ENCODE measurements at places on chromosomes 6 and 20.

DNA sequence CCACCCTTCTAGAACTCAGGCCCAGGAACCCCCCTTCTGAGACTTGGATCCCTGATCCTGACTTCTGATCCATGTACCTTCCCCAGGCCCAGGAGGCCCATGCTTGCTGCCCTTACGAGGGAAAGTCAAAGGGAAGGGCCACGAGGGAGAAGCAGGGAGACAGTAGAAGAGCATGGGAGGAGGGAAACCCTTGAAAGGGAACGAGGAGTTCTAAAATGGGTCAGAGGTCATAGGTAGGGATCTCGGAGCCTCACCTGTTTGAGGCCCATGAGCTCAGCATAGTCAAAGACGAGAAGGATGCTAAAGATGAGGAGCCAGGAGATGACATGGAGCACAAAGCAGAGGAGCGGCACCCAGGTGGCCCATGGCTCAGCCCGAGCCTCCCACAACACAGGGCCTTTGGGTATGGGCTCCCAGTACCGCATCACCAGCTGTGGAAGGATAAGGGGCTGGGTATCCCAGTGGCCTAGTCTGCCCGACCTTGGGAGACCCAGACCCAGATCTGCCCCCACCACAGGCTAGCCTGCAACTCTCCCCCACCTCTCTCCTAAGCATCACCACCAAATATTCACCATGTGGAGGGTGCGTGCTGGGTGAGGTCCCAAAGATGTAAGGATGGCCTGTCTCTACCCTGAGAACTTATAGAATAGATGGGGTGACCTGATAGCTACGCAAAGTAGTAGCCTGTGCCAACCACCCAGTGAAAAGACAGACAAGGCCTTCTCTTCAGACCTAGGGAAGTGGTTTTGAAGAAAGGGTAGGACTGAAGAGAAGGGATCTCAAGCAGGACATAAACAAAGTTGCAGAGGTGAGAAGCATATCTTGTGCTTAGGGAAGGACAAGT, 1.5 kb downstream of the NRM start:
- no peak for DNase-seq

DNA sequence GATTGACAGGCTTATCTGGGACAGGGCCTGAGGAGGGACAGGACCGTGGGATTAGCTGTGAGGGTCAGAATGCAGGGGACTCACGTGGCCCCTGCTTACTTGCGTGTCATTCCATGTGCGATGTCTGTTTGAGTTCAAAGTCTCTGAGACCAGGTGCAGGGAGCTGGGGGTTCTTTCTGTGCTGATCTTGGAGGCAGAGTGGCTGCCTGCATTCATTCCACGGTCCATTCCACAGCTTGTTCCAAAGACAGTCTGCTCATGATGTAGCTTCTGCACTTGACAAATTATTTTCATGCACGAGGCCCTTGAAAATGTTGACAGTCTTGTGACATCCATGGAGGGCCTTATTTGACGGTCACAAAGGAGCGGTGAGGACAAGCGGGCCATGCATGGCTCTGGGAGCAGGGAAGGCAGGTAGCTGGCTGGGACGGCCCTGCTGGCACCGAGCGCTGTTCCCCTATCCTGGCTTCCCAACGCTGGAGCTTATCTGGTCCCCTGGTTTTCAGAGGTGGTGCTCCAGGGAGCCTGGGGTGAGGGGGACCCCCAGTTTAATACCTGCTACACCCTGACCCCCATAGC, 156.3 kb upstream of the RNF24 start:
- DNase-seq: no peak

- no peak for DNase-seq
Observed at GRCh38 chr6:134307870-134308269, 10.0 kb downstream of the SGK1 start.

DNA sequence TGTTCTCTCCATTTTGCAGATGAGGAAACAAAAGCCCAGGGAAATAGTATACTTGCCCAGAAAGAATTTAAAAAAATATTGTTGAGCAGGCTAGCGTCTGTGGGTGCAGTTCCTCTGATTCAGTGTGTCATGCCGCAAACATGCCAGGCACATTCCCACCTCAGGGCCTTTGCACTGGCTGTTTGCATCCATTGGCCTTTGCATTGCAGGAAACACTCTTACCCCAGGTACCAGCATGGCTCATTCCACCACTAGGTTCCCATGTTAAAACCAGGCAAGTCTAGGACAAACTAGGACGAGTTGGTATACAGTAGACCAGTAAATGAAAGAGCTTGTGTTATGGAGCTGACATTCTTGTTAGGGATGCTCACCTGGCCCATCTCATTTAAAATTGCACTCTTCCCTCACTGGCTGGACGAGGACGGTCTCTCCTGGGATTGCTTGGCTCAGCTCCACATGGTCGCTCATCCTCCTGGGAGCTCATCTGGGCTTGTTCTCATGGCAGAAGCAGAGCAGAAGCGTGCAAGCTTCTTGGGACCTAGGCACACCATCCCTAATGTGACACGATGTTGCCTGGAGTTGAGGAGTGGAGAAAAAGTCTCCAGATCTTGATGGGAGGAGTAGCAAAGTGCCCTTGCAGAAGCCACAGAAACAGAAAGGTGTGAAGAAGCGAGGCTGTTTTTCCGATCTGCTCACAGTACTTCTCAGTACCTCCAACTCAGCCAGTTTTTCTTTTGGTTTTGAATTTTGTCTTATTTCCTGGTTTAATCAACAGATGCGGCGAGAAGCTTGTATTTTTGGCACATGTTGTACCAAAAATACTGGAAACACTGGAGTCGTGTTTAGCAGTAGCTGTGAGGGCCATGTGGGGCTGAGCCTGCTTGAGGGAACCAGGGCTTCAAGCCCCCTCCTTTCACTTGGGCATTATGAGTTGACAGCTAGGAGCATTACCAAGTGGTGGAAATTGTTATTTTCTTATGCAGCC, 13.9 kb downstream of the ZNF831 start:
- no peak for DNase-seq

DNA sequence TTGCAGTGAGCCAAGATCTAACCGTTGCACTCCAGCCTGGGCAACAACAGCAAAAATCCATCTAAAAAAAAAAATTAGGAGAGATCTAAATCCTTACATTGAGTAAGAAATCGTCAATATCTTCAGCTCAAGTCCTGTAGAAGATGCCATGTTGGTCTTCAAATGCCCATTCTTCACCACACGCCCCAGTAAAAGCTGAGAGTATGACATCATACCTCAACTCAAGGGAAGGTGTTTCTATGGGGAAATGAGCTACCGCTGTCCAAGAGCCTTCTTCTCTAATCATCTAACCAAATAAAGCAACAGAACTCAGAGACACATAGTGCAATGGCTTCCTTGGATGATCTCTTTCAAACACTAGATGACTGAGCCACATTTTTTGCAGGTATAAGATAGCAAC, 2.5 kb upstream of the ZC3H12D start:
- no peak for DNase-seq

DNA sequence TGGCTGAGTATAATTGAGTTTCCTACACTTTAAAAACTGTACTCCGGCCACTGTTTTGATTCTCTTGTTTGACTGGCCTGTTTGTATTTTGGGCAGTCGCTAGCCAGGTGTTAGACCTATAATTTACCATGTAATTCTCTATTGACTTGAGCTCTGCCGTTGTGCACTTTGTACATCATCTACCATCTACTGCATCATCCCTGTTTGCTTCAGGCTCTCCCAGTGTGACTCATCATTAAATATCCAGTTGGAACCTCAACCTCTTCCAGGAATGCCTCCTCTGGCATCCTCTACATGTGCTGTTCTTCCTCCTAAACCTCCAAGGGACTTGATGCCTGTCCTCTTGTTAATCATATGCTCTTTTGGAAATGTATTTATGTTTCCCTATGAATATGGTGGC, 72.3 kb downstream of the FARS2 start:
- no peak for DNase-seq

GRCh38 chr6:158648682-158649131, 1.1 kb upstream of the SYTL3 start:
- no peak for DNase-seq

DNA sequence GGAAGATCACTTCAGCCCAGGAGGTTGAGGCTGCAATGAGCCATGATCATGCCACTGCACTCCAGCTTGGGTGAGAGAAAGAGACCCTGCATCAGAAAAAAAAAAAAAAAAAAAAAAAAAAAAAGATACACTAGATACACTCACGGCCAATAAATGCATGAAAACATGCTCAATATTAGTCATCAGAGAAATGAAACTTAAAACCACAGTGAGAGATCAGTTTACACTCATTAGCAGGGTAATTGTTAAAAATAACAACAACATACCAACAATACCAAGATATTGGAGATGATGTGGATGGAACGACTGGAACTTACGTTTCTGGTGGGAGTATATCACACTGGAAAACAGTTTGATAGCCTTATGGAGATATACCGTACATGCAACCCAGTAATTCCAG, 29.9 kb downstream of the HS3ST5 start:
- DNase-seq: no peak

DNA sequence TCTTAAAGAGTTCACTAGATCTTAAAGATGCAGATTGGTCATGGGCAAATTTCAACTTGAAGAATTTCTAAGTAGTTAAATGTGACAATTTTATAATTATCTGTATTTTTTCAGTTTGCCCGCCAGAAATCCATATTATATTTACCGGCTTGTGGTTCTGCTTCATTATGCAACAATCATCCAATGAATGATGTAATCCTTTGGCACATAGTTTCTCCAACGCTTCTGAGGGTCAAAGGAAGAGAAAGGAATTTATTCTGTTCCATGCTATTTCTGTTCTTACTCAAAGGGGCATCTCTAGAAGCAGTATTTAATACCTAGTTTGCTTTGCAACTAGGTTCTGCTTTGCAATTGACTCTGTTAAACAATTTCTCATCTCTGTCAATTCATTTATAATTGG, 359.3 kb upstream of the PLCB4 start:
- no peak for DNase-seq

DNA sequence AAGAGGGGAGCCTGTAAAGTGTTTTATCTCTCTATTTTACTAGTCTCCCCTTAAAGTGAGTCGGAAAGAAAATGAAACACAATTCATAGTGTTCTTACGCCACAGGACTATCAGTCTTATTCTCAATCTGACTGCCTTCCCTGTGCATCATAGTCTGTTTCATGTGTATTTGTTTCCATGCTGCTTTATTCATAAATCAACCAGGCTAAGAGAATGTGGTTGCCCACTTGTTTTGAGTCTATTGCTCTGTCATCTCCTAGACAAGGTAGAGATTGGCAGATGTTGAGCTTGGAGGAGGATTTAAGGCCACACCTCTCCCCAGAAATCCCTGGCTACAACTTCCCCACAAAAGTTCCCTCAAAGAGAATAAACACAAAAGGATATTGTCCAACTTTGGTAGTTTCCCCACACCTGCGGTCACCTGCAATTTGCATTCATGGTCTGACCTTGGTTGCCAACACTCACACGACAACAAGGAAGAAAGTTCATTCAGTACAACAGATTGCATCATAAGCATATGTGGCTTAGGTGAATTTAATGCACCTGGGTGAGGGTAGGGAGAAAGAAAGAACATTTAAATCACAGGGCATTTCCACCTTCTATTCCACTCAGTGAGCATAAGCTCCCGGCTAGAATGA, 167.1 kb upstream of the FBXL4 start:
- DNase-seq: no peak

GRCh38 chr6:15893556-15894253, 230.9 kb upstream of the DTNBP1 start:
- no peak for DNase-seq

GRCh38 chr6:110882274-110882619, 7.7 kb downstream of the AMD1 start:
- no peak for DNase-seq

GRCh38 chr20:37243937-37244571, 17.6 kb downstream of the GHRH start:
- DNase-seq: no peak

DNA sequence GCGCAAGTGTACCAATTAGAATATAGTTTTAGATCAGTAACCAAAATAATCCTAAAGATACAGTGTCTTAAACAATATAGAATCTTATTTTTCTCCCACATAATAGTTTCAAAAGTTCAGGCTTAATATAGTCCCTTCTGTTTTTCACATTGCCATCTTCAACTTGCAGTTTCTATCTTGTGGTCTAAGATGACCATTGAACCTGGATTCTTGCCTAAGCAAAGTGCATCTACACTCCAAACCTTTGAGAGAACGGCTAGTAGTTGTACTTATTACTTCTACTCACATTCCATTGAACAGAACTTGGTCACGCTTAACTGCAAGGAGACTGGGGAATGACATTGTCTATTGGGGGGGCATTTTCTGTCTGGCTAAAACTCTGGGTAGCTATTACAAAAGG, 373.0 kb downstream of the LMBRD1 start:
- DNase-seq: no peak
